Central memory CD8-positive, alpha-beta T cell (primary cell): ENCODE measurements at places on chromosomes 2 and 18.

DNA sequence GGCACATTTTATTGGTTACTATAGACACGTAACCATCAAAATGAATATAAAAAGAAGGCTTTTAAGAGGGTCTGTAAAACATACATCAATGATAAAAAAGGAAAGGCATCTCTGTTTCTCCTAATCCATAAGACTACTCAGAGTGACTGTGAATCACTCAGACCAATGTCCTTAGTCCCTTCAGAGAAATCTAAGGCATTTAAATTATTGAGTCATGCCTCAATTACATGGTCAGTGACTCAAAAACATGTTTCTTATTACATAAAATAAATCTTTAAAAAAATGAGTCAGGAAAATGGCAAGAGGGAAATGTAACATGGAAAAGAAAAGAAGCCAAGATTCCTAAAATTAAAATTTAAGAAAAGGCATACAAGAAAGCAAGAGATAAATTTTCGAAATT, 146.6 kb downstream of the ERBB4 start:
- DNase-seq: no peak

DNA sequence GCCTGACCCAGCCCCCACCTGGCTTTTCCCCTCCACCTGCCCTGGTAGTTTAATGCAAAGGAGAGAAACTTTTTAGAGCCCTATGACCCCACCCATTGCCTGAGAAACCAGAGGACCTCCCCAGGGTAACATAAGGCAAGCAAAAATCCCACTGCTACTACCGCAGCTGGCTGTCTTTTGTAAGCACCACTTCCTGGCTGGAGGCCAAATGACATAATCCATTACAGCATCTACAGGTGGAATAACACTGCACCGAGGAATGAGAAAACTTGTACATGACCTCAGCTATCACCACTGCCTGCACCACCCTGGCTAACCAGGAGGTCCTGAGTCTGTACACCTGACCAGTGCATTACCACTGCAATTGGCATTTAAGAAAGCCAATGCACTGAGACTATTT, 149.6 kb upstream of the GALNT5 start:
- no peak for DNase-seq

GRCh38 chr2:46872902-46873603, 42.6 kb downstream of the MCFD2 start:
- DNase-seq: no peak

GRCh38 chr18:40215979-40216378, 1739.1 kb upstream of the PIK3C3 start:
- DNase-seq: no peak

GRCh38 chr18:44495151-44495550, 185.5 kb upstream of the SETBP1 start:
- no peak for DNase-seq

- no peak for DNase-seq
Measured at GRCh38 chr18:50953822-50954221, 14.0 kb upstream of the ELAC1 start.

DNA sequence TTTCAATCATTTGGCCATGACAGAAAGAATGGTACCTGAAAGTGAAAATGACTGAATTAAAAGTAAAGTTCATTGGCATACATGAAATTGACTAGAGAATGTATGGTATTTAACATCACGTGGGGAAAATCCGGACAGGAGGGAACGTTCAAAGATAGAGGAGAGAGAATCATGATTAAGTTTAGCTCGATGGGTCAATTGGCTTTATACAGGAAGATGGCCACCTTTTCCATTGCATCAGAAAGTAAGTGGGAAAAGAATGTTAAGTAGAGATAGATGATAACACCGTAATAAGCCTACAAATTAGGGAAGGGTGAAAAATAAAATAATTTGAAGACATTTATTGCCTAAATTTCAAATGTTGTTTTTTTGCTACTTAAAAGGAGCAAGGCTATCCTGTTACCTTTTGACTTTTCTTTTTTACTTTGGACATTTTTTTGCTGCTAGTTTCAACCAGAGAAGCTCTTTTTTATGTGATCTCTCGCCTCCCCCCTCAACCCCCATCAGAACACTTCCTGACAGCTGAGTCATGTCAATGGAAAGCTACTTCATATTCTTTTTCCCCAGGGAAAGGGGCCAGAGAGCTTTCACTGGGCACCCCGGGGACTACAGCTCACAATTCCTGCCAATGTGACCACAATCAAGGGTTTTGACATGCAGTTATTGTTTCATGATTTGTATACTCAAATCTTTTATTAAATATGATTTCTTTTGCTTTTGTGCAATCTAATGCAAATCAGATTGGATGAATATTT, 767 bp upstream of the CCDC102B start:
- DNase-seq: no peak
